CD4-positive, alpha-beta T cell treated with Interferon alpha-2 for 1 hour (primary cell): ENCODE measurements at places on chromosomes 1 and 21.
A peak's percentile ranks its signal among the peaks of the same experiment; 100 is the strongest.

GRCh38 chr1:167467126-167467710 lies 51.1 kb downstream of the CD247 start:
- DNase-seq: no peak

GRCh38 chr21:45392573-45392971 lies 12.4 kb upstream of the COL18A1 start:
- DNase-seq: no peak

GRCh38 chr1:27522432-27523336 lies 32.7 kb upstream of the WASF2 start:
- peak; percentile 60 for DNase-seq

- DNase-seq: no peak
Observed at GRCh38 chr1:110617589-110617988, 11.4 kb upstream of the KCNA2 start.

- DNase-seq: no peak
Observed at GRCh38 chr1:227768125-227768439, 32.8 kb downstream of the SNAP47 start.
